ENCODE measurements at places on chromosomes 16 and 17.

GRCh38 chr17:58325289-58325726 lies 3.3 kb downstream of the TSPOAP1 start:
- no peak for DNase-seq

- DNase-seq = no peak
Observed at GRCh38 chr16:56277075-56277474, 85.8 kb downstream of the GNAO1 start.

GRCh38 chr16:8572919-8573724 lies 17.2 kb downstream of the TMEM114 start:
- no peak for DNase-seq

DNA sequence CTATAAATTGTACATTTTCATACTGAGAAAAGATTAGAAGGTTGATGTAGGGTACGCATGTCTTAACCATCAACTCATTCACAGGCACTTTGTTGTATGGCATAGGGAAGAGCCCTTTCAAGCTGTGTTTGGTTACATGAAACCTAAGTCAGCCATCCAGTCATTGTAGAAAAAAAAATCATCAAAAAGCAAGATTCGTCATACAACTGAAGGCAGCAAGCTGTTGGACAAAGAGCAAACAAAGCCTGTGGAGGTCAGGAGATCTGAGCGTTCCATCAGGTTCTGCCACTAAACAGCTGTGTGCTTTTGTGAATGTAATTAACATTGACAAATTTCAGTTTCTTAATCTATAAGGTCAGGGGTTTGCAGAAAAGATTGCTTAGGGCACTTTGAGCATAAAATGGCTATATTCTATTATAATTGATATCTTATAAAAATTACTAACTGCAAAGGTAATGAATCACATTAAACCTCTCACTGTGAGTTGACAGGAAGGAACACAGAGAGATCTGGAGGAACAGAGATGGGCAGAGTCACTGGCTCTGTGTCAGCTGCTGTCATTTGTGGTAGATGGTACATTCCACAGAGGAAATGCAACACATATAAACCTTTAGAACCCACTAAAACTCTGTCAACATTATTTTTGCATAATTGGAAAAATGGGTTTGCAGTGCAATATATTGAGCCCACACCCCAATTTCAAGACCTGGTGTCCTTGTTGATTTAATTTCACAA lies 66.3 kb upstream of the MYOCD start:
- no peak for DNase-seq

DNA sequence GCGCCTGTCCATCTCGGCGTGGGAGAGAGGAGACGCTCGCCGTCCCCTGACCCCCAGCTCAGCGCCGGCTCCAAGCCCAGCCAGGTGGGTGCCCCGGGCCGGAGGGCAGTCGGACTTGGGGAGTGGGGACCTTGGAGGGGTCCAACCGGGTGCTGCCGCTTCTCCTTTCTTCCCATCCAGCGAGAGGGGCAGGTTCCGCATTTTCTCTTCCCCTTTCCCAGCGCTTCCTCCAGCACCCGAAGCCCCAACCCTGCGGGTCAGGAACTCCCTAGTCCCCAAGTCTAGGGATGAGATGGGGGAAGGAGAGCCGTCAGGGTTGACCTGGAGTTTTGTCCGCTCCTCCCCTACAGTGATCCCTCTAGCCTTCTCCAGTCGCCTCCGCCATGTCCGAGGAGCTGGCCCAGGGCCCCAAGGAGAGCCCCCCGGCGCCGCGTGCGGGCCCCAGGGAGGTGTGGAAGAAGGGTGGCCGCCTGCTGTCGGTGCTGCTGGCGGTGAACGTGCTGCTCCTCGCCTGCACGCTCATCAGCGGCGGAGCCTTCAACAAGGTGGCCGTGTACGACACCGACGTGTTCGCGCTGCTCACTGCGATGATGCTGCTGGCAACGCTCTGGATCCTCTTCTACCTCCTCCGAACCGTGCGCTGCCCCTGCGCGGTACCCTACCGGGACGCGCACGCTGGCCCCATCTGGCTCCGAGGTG lies at the start of gene OTOP2:
Gene OTOP2, plus strand, starts transcription at position 24 of the 699 bp plus-strand sequence. Its CDS starts 360 bp downstream, at position 384.
- no peak for DNase-seq

DNA sequence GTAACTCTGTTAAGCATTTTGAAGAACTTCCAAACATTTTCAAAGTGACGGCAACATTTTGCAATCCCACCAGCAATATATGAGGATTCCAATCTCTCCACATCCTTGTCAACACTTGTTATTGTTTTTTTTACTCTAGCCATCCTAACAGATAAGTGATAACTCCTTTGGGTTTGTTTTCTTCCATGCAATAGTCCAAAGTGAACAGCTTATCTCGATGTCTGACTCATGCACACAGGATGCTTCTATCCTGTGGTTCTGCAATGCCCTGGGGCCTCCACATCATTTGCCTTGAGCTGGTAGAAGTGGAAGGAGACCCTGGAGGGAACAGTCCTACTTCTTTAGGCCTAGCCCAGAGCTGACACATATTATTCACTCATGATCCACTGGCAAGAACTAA lies 13.0 kb downstream of the TLE7 start:
- DNase-seq = no peak

- no peak for DNase-seq
Observed at GRCh38 chr17:1607971-1608320, 20.7 kb downstream of the SLC43A2 start.

Measured in activated CD4-positive, CD25-positive, alpha-beta regulatory T cell (primary cell).